ENCODE measurements at places on chromosomes 3 and 15.

- no peak for DNase-seq
Observed at GRCh38 chr3:188279502-188280335, 125.8 kb downstream of the LPP start.

DNA sequence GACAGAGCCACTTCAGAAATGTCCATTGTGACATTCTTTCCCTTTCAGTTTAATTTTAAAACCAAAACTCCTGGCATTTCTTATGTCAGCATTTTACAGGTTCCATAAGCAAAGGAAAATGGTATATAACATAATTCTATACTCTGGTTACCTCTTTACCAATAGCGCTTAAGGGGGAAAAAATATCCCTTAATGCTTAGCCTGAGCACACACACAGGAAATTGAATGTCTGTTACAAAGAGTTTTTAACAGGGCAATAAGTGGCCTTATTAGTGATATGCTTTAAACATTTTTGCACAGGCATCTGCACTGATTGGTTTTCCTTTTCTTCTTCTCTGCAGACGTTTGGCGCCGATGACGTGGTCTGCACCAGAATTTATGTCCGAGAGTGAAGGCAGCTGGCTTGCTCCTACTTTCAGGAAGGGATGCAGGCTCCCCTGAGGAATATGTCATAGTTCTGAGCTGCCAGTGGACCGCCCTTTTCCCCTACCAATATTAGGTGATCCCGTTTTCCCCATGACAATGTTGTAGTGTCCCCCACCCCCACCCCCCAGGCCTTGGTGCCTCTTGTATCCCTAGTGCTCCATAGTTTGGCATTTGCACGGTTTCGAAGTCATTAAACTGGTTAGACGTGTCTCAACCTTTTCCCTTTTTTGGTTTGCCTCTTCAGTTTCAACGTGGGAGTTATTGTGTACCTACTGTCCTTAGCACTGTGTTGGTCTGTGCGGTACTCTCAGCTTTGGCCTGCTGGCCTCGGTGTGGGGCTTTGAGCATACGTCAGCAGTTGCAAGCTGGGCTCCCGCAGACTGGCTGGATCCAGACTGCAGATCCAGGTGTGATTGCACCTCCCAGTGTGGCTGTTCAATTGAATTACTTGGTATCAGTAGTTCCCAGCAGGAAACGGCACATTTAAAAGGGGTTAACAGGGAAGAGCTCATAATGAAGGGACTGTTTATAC, 7.7 kb downstream of the CRABP1 start:
- no peak for DNase-seq

GRCh38 chr3:196219194-196219969, 3.0 kb downstream of the SLC51A start:
- DNase-seq = peak; percentile 68

DNA sequence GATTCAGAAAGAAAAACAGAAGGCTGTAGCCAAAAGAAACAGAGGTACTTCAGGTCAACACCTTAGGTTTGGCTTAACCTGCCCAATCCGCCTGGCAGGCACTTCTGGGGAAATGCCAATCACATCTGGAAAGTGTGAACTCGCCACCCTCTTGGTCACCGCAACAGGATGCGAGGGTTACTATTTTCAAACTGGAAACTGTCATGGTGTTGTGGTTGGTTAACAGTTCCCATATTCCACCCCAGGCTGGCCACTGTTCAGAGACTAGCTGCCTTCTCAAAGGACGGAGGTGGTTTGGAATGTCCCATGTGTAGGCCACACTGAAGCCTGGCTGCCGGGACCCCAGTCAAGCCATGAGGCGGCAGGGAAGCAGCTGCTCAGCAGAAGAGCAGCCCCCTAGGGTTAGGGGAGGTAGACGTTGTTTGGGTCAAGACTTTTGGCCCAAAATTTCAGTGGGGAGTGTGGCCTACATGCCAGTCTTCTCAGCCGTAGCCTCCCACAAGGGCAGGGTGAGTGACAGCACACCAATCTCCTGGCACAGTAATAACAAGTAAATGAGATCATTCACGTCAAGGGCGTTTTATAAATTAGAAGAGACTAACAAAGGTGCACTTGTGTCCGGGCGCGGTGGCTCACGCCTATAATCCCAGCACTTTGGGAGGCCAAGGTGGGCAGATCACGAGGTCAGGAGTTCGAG, 54.6 kb downstream of the UMPS start:
- no peak for DNase-seq

DNA sequence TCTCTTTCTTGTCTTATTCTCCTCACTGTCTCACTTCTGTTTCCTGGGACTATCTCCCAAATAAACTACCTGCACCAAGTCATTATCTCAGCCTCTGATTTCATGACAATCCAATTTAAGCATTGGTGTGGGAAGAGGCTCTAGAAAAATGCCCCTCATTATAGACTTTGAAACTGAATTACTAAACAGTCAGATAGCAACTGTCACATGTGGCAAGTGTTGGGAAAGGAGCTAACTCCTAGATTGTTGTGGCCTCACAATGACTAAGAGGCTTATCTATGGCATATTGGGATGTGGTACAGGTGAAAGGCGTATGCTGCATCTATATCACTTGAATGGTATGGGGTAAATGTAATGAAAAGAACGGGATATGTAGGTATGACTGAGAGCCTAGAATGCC, 103.5 kb upstream of the CCDC54 start:
- no peak for DNase-seq

DNA sequence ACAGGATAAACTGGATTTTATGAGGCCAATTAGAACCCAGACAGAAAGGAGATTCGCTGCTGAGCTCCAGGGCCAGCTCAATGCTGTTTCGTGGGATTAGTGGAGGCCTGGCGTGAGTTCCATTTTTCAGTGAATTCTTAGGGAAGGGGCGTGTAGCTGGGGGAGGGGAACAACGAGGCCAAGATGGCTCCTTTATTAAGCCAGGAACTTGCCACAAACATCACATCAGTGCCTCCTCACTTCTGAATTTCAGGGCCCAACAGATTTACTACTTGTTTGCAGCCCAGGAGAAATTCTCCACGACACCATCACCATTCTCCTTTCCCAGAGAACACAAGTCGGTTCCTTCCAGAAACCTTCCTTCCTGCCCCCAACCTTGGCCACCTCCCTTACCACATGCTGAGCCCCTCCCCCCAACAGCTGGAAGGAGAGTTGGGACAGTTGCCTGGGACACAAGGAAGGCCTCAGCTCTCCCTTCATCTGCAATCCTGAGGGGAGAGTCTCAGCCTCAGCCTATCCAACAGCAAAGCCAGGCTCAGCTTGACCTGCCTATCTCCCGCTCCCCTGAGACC, 5.8 kb downstream of the IGDCC4 start:
- no peak for DNase-seq

GRCh38 chr3:151553888-151554287, 93.0 kb upstream of the IGSF10 start:
- no peak for DNase-seq

GRCh38 chr3:175199961-175200360, 340.8 kb downstream of the NAALADL2 start:
- DNase-seq = no peak

- DNase-seq = no peak
Observed at GRCh38 chr3:128814060-128814459, 65.4 kb upstream of the ACAD9 start.

- DNase-seq = no peak
Observed at GRCh38 chr3:50214824-50215223, 9.8 kb downstream of the SLC38A3 start.

DNA sequence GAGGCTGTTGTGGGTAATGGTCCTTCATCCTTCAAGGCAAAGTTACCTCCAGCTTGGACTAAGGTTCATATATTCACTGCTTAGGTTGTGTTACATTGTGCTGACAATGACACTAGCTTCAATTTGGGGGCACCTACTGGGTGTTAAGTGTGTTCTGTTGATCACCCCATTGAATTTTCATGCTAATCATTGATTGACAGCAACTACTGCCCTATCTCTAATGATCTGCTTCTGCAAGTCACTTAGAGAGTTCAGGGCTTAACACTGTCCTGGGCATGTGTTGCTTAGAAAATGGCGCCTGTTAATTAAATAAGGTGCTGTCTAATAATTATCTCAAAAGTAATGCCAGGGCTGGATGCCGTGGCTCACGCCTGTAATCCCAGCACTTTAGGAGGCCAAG, 3.4 kb downstream of the FLNB start:
- no peak for DNase-seq

DNA sequence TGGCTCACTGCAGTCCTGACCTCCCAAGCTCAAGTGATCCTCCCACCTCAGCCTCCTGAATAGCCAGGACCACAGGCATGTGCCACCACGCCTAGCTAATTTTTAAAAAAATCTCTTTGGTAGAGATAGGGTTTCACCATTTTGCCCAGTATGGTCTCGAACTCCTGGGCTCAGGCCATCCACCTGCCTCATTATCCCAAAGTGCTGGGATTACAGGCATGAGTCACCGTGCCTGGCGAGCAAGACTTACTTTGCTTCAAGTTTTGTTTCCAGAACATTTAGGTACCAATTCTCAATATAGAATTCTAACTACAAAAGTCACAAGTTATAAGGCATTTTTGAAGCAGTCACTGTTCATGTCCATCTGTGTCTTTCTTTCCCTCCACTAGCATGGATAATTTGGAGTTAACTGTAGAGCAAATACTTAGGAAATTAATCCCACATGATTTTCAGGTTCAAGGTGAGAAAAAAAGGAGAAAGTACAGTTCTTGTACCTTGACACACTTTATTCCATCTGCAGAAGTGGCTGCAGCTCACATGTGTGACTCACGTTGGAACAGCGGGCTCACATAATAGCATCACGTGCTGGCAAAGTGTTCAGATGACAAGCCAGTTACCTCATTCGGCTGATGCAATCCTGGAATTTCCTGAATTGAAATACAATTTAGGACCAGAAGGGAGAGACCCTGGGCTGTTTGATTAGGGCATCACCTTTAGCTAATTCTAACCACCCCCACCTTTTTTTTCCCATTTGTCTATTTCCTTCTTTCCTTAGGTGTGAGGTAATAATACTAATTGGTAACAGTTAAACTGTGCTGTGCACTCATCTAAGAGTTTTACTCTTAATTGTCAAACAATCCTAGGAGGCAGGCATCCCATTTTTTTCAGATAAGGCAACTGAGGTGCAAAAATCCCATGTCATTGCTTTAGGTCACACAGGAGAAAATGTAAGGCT, 46.9 kb upstream of the NEDD4 start:
- no peak for DNase-seq

DNA sequence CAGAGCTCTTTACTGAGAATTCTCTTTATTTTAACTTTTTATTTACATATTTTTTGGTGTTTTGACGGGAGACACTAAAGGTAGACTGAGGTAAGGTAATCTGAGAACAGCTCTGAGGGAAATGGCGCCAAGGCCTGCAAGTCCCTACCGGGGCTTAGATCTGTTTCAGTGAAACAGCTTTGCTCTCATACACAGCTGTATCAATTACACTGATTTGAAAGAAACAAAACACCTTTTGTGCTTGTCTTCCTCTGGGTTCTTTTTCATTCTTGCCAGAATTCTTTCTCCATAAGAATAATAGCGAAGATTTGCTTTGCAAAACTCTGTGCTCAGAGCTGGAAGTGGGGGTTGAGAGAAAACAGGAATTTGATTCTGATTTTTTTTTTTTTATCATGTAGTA, 79.5 kb upstream of the PEX5L start:
- DNase-seq = no peak

- no peak for DNase-seq
Observed at GRCh38 chr3:190167936-190168680, 47.4 kb upstream of the P3H2 start.

GRCh38 chr15:58987036-58987435, 427 bp upstream of the RNF111 start:
- DNase-seq = no peak

DNA sequence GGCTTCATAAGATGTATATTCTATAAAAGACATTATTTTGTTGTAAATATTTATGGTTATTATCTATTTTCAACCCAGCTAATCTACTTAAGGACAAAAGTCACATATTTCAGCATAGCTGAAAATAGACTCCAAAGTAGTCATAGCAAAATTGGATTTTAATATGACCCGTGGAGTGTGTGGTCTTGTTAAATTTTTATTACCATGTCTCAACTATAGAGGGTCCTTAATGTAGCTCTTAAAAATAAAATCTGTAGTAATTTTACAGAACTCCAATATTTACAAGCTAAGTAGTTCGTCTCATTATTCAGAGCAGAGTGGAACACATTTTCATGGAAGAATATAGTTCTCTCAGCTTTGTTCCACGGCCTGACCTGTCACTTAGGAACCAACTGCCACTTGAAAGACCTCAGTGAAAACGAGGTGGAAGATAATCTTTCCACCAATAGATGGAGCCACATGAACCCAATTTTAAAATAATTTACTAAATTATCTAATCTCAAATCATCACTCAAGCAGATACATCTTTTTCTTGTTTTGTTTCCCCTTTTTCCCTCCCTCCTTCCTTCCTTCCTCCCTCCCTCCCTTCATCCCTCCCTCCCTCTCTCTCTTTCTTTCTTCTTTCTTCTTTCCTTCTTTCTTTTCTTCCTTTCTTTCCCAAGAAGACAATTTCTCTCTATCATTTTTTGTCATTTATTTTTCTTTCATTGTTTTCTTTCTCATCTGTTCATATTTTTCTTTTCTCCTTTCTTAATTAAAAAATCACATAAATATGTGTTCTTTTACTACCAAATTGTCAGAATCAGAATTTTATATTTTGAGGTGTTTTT, 97.2 kb downstream of the CLDN1 start:
- no peak for DNase-seq

DNA sequence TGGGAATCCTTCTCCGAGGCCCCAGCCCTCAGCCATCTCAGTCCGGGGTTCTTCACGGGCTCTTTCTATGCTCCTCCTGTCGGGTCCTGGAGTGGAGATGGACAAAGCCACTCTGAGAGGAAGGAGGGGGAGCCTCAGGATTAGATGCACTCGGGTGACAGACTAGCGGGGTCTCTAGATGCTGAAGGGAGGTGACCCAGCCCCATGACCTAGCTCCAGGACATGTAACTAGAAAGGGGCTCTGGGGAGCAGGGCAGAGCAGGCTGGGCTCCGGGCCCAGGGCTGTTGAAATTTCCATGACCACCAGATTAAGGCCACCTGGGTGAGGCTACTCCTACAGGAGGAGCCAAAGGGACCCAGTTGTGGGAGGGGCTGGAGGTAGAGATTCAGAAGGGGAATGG, 14.8 kb upstream of the SKIC8 start:
- DNase-seq = no peak

- DNase-seq = no peak
Observed at GRCh38 chr15:95580121-95580520, 750.4 kb upstream of the NR2F2 start.

GRCh38 chr3:156826144-156826895, at the start of gene LEKR1:
Gene LEKR1 (plus strand): TSS chr3:156826353. CDS start chr3:156829330, 2,977 bp downstream.
- peak; percentile 56 for DNase-seq

DNA sequence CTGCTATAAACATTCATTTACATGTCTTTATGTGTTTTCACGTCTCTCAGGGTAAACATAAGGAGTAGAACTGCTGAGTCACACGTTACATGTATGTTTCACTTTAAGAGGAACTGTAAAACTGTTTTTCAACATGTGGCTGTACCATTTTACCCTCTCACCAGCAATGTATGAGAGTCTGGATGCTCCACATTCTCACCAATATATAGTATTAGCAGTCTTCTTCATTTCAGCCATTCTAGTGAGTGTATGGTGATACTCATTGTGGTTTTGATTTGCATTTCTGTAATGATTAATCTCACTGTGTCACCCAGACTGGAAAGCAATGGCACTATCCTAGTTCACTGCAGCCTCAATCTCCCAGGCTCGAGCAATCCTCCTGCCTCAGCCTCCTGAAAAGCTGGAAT, 37.1 kb downstream of the PHC3 start:
- DNase-seq = no peak

All from CD4-positive, alpha-beta T cell treated with Interleukin-6 at 100 ng/mL for 8 hours (primary cell).